ENCODE measurements at places on chromosomes 4 and X. TPM values are rescaled to one million over a fixed set of nuclear protein-coding genes. Genes with fewer than 3 reads are reported as not detected.

P2RY4 gene
- total RNA-seq: not detected

VCX3A gene
- total RNA-seq: not detected

PNCK gene
- not detected for total RNA-seq

CT45A3 gene
- total RNA-seq: not detected

LDOC1 gene
- 15.1 TPM for total RNA-seq

MEPE gene
- not detected for total RNA-seq

CRMP1 gene
- 0.98 TPM for total RNA-seq

TMEM192 gene
- total RNA-seq: 14.7 TPM

OTUD6A gene
- not detected for total RNA-seq

SH3D19 gene
- 34.5 TPM for total RNA-seq

GNRHR gene
- total RNA-seq: not detected

TEX13B gene
- not detected for total RNA-seq

PHEX gene
- total RNA-seq: not detected

HMGN5 gene
- total RNA-seq: 1.7 TPM

PDLIM3 gene
- total RNA-seq: 7.0 TPM

SPON2 gene
- 5.2 TPM for total RNA-seq

RASSF6 gene
- total RNA-seq: 5.7 TPM

LIAS gene
- 11.5 TPM for total RNA-seq

METAP1 gene
- total RNA-seq: 17.6 TPM

PGM2 gene
- total RNA-seq: 9.1 TPM

Data from pancreas (tissue), 10 donors.